Activated naive CD4-positive, alpha-beta T cell treated with anti-CD3 and anti-CD28 coated beads, Interleukin-2, amount 50 U/mL, for 16 hours (primary cell): ENCODE measurements at places on chromosomes 5 and 9.
A peak's percentile ranks its signal among the peaks of the same experiment; 100 is the strongest.

DNA sequence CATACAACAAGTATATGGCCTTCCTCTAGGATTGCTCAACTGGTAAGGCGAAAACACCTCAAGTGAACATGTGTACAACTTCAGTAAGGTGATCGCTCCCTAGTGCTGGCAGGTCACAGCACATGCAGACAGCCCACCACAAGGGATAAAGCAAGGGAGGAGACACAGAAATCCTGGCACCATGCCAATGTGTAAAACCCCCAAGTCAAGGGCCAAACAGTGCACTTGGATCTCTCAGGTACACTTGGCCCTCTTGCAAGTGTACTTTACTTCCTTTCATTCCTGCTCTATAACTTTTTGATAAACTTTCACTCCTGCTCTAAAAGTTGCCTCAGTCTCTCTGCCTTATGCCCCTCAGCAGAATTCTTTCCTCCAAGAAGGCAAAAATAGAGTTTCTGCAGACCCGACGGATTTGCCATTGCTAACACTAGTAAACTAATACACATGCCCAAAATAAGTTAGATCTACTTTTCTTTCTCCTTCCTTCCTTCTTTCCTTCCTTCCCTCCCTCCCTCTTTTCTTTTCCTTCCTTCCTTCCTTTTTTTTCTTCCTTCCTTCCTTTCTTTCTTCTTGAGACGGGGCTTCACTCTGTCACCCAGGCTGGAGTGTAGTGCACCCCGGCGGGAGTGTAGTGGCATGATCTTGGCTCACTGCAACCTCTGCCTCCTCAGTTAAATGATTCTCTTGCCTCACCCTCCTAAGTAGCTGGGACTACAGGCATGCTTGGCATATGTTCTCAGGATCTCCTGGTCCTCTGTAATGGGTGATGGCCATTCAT, 6.8 kb upstream of the LNPEP start:
- DNase-seq, result no peak

GRCh38 chr9:10071579-10071978, 541.2 kb downstream of the PTPRD start:
- no peak for DNase-seq

GRCh38 chr5:62283005-62283404, 23.0 kb upstream of the KIF2A start:
- DNase-seq, result no peak

DNA sequence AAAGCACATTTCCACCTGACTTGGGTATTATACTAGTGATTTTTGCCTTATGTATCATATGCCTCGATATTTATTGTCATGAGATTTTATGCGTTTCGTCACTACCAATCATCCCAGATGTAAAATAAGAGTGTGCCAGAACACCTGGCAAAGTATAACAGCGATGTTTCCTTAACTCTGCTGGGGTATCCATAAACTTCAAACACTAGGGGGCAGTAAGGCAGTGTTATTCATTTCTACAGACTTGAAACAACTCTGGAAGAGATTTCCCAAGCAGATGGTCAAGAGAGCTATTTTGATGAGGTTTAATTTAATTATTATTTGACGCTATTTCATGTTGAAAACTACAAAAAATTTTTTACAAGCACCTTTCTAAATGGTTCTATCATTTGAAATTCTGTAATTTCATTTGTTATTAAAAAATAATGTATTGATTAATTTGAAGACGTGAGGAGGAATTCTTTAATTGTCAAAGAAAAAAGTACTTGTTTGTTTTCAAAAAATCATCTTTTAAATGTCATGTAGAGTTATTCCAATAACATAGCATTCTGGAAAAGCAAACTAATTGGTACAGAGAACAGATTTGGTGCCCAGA, 388.5 kb upstream of the CTNND2 start:
- DNase-seq, result no peak

- peak; percentile 18 for DNase-seq
Observed at GRCh38 chr5:55821731-55822512, 29.2 kb upstream of the IL31RA start.

- no peak for DNase-seq
Observed at GRCh38 chr5:128196080-128196479, 112.5 kb downstream of the SLC12A2 start.

DNA sequence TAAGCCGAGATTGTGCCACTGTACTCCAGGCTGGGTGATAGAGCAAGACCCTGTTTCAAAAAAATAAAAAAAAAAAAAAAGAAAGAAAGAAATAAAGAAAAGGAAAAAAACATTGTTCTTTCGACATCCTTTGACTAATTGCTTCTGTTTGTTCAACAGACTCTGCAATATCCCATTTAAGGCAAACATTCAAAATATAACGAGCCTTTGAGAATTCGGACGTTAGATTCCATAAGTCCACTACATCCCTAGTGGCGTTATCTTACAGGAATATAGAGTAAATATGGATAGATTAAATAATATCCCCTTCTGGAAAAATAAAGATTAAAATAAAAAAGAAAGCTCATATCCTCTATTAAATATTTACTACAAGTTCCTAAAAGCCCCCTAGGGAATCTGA, 27.0 kb upstream of the HOMER1 start:
- no peak for DNase-seq

DNA sequence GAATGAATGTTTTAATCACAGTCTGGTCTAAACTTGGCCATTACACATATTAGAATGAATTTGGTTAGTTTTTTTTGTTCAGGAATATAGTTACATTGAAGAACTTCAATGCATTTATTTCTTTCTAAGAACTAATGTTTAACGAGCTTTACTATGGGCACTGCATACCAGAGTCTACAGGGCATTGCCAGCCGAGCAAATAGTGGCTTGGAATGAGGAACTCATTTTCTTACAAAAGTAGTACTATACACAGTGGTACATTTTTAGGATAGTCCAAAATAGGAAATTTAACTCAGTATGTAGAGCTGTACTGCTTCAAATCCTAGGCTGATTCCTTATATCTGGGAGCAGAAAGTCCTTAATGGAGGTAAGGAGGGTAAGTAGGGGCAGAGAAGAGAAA, 155.4 kb downstream of the CARTPT start:
- no peak for DNase-seq

DNA sequence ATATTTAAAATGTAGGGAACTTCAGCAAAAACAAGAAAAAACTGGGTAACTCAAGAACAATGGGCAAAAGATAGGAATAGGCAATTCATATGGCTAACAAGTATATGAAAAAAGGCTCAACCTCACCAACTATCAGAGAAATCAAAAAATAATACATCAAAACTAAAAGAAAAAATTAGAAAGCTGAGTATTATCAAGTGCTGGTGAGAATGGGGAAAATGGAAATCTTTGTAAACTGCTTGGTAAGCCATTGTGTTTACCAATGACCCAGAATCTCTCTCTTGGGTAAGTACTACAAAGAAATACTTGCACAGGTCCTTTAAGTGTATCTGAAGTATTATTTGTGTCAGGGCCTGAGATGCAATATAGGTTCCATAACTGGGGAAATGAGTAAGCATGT, 27.0 kb downstream of the ABHD17B start:
- no peak for DNase-seq

DNA sequence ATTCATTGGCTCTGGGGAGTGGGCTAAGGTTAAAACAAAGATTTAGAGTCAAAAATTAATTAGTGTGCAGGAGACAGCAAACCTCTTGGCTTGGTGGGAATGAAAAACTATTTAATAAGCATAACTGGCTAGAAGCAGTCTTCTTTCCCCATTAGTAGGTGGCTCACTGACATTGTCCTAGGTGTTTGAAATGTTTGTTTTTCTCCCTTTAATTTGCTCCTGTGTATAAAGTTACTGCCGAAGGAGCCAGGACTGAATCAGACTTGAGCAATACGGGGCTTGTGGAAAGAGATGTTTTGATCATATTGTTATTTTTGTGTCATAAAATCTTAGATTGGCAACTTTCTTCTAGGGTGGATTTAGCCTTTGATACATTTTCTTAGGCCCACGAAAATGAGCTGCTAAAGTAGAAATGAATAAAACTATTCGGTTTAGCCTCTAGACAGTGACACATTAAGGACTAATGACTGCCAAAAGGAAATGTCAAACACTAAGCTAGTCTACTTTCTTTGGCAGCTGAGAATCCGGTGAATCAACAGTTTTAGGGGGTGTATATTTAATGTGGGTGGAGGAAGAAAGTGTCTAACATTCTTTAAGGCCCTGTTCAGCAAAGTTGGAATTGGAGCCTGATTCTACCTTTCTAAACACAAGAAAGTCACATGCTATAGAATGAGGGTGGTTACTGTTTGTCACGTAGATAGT, 30.2 kb downstream of the LRRTM2 start:
- DNase-seq, result no peak
